ENCODE measurements at places on chromosomes 7 and 10.

DNA sequence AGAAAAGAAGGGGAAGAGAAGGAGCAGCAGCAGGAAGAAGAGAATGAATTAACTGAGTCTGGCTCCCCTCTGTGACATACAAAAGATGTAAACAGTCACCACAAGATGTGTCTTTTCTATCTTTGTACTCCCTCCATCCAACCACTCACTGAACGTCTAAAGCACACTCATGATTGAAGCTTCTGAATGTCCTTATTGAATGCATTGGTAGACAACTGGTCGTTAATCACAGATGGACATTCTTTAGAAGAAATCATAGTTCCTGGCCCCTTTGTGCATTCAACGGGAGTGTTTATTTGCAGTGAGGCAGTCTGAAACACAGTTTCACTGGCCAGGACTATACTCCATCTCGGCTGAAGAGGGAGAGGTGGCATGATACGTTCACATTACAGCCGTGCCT, 206.3 kb upstream of the KMT2E start:
- DNase-seq, result no peak

DNA sequence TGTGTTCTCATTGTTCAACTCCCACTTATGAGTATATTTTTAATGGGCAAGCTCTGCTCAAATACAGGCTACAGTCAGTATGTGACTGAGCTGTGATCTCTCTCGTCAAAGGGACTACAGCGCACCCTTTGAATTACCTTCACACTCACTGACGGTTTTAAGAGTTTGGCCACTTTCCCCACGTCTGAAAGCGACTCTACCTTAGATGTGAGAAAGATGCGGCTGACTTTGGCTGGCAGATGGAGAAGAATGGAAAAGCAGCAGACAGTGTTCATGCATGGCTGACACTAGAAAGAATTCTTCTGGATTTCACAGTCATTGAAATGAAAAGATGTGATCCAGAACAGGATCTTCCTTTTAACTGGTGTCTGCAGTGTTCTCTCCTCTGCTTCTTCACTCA, 2.0 kb upstream of the ATRNL1 start:
- no peak for DNase-seq

DNA sequence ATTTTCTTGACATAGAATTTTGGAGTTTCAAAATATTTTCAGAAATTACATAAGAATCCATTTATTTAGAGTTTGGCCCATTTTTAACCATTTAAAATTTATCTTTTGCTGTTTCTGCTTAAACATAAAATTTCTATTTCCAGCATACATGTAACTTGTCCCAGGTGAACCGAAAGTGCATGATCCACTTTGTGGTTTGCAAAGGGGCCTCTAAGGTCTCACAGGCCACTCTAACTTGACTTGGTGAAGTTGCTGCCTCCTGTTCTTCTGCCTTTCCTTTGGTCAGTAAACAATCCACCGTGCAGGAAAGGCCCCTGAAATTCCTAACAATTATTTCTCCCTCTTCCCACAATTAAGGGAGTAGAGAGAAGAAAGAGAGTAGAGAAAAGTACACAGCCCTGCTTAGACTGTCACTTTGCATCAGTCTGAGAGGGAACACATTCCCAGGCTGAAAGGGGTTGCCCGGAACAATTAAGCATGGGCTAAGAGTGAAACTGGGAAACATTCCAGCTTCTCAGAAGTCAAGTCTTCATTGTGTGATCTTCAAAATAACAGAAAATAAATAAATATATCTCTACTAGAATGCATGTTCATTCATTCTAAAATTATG, 79.5 kb upstream of the SEMA3A start:
- no peak for DNase-seq

GRCh38 chr7:36047091-36047658, 105.9 kb upstream of the EEPD1 start:
- DNase-seq, result no peak

- DNase-seq, result no peak
Observed at GRCh38 chr7:34073676-34074075, 168.3 kb downstream of the BMPER start.

- no peak for DNase-seq
Observed at GRCh38 chr7:36764929-36765328, 40.6 kb upstream of the AOAH start.
